ENCODE measurements at places on chromosomes 16 and 17.

GRCh38 chr17:7491583-7491982 is 7.4 kb downstream of the POLR2A start:
- no peak for DNase-seq

- no peak for DNase-seq
Measured at GRCh38 chr17:56909742-56910508, 3.9 kb downstream of the TRIM25 start.

- DNase-seq, result no peak
Measured at GRCh38 chr16:58211245-58211644, 13.3 kb upstream of the CSNK2A2 start.

- DNase-seq, result no peak
Measured at GRCh38 chr17:30782206-30782605, 42.3 kb downstream of the CRLF3 start.

- no peak for DNase-seq
Measured at GRCh38 chr16:4322121-4323052, 6.5 kb downstream of the GLIS2 start.

DNA sequence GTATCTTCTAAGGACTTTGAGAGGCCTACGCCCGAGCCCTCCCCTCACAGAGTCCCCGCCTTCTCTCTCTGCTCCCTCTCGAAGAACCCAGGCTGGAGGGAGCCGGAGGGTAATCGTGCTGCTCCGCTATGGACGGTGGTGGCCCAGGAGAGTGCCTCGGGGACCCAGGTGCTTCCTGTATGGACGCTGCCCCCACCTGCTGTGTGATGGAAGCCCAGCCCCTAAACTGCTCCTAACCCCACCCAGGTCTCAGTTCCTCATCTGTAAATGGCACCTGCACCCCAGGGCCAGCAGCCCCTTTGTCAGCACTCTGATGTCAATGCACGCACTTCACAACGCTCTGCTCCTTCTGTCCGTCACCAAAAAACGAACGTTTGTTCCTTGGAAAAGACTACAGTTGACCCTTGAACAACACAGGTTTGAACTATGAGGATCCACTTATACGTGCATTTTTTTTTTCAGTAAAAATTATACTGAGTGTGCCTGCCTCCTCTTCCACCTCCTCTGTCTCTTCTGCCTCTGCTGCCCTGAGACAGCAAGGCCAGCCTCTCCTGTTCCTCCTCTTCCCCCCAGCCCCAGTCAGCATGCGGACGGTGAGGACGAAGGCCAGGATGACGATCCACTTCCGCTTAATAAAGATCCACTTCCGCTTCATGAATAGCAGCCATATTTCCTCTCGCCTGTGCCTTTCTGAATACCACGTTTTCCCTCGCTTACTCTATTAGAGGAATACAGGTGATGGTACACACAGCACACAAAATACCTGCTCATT is 118.3 kb downstream of the BANP start:
- DNase-seq, result no peak

DNA sequence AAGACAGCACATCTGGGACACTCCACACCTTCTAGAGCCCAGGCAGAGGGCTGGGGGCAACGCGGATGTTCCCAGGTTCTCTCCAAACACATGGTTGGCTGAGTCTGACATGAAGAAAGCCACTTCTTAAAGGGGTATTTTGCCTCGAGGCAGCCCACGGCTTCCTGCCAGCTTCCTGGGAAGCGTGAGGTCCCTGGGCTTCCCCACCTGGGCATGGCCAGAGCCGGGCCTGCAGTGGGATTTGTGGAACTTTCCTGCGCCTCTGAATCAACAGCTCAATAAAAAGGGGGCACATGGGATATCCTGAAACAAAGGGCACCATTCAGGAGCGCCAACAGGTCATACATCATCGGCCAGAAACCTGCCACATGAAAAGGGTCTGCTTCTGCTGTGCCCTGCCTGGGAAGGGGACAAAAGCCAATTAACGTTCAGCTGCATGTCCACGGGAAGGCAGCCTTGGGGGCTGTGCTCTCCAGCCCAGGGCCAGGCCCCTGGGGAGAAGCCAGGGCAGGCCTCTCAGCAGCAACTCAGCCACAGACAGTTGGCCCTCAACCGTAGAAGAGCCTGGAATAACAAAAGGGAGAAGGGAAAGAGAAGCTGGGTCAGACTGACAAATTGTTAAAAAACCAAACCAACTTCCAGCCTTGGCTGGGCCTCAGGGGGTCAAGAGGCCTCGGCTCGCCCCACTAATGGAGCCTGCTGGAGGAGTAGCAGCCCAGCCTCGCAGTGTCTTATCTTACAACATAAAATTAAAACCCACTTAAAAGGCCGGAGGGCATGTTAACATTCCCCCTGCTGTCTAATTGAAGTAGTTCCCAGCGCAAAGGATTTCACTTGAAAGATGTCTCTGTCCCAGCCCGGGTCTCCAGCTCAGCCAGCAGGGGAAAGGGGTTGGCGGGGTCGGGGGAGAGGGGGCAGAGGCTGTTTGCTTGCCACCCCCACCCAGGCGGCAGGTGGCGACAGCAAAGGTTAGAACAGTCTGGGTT is 34.2 kb downstream of the TBX4 start:
- no peak for DNase-seq

GRCh38 chr16:19939553-19939952 is 54.9 kb upstream of the GPRC5B start:
- no peak for DNase-seq
